ENCODE measurements at places on chromosomes 11 and 22.

DNA sequence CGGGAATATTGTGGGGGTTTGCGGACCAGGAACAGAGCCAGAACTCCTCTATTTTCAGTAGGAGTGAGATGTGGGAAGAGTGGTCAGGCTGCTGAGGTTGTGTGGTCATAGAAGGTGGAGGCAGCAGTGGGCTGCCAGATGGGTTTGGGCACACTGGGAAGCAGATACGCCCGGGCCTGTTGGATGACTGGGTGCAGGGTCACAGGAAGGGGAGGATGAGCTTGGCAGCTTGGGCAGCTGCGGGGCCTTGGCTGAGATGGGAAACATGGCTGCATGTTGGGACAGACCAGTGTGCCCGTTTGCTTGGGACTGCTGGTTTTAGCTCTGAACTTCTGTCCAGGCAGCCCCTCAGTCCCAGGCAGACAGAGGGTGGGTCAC lies 11.4 kb downstream of the SHANK3 start:
- no peak for DNase-seq

GRCh38 chr11:78476066-78476465 lies 58.4 kb upstream of the GAB2 start:
- DNase-seq = no peak

- peak; percentile 54 for DNase-seq
Observed at GRCh38 chr11:101476191-101476590, 107.6 kb downstream of the TRPC6 start.

- DNase-seq = no peak
Observed at GRCh38 chr11:72083414-72083813, 2.8 kb downstream of the LRRC51 start.

DNA sequence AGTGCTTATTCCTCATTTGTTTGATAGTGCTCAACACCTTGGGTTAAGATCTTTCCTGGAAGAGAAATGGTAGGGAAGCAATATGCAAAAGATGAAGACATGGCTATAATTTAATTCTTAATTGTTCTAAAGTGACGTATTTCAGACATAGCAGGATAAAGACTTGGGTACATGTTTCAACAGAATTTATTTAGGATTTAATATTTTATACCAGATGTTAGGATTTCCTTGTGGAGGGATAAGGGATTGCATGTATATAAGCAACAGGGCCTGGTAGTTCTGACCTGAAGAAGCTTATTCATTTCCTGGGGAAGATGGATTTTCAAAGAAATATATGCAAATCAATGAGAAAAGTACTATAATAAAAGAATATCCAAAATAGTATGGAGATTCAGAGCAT lies 163.8 kb downstream of the FAT3 start:
- no peak for DNase-seq

GRCh38 chr22:20143883-20144665 lies 6.8 kb downstream of the CCDC188 start:
- no peak for DNase-seq

DNA sequence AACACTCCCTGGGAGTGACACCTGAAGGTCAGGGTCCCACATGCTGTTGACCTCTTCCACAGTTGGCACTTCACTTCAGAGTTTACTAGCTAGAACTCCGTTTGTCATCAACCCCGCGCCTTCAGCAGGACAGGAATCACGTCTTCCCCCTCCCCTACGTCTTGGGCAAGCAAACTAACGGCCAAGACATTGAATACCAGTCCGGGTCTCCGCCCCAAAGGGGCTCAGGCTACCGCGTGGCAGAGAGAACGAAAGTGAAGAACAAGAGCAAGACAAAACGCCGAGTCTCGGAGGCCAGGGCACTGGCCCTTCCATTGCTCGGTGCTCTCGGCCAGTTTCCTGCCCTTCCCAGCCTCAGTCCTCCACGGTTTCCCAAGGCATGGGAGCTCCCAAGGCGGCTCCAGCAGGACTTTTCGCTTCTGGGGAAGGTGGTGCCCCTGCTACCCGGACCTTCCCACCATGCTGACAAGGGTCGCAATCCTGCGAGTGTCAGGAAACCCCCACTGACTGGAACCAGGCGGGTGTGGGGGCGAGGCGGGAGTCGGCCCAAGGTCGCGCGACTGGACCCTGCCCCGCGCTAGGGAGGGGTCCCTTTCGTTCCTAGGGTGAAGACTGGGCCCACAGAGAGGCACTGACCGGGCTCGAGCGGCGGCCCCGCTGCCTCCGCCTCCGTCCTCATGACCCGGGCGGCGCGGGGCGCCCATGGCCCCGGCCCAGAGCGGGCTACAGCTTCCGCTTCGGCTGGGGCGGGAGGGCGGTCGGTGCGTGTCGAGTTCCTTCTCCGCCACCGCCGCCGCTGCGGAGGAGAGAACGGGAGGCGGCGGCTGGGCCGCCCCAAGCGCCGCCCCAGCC lies at the start of gene GUCD1:
Gene GUCD1 (minus strand): TSS at position 826 of the 852 bp plus-strand sequence. CDS start 147 bp downstream, at position 679.
- peak; percentile 48 for DNase-seq

DNA sequence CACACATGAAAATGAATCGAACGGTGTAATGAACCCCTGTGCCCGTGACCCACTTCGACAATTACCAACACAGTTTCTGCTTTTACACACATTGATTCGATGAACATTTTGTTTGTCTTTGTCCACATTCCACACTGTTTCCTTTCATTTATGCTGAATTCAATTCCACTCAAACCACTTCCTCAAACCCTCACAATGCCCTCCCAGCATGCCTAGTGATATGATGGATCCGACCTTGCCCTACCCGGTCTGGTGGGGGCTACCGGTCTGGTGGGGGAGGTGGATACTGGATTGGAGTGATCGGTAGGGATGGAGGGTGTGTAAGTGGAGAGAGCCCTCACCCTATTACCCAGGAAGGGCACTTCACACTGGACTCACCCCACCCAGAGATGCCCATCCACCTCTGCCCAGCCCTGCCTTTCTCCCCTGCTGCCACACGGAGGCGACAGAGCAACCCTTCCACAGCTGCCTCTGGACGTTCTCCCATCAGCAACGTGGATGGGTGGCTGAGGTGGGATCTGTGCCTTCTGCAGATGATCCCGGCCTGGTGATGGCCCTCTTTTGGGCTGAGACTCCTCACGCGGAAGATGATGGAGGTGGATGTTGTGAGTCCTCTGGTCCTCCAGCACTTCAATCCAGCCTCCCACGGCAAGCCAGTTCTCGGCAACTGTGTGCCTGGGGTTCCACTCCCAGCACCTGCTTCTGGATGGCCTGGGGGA lies 33.0 kb upstream of the P2RY2 start:
- no peak for DNase-seq

DNA sequence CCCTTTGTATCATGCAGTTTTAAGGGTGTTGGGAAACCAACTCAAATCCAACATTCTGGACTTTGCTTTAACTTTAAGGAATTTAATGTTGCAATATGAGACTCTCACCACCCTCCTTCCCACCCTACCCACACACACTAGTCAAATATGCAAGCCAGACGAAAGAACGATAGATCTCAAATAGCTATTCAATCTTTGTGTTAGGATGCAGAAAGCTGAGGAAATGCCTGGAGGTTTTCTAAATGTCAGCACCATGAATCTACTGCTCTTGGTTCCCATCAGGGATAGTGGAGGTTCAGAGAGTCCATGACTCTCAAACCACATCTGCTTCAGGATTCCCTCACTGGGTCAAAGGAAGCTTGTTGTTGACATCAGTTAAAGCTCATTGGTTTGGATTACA lies 33.7 kb downstream of the EXPH5 start:
- peak; percentile 63 for DNase-seq

DNA sequence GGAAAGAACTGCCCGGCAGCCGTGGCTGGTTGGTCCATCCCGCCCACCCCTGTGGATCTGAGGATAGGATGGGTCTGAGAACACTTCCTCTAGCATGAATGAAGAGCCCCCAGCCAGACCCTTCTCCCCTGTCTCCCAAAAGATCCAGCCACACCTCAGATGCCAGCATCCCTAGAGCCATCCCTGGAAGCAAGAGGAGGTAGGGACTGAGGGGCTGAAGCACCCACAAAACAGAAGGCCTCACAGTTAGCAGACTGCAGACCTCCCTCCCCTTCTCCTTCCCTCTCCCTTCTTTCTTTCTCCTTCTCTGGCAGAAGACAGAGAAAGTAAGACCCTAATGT lies 1.7 kb downstream of the NRXN2 start:
- no peak for DNase-seq

DNA sequence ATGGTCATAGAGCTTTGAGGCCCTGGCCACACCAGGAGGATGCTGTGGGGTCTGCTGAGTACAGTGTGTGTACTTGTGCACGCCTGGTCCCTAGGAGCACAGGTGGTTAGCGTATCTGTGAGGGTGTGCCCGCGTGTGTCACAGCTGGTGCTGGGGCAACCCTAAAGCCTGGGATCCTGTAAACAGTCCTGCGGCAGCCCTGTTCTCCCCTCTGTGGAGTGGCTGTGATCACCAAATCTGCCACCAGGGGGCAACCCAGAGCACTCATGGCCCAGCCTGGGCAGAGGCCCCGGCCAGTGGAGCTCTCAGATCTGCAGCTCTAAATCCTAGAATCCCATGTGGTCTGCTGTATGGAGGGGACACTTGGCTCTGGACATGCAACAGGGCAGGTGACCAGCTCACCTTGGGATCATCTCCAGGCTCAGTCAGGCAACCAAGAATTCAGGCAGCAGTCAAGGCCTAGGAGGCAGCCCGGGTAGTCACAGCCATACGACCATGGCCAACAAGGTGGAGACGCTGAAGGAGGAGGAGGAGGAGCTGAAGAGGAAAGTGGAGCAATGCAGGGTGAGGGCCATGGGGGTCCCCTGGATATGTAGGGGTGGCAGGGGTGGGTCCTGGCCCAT lies 3.9 kb downstream of the SH3BP1 start:
- DNase-seq = peak; percentile 83

GRCh38 chr22:49136041-49136815 lies 691.4 kb downstream of the BRD1 start:
- DNase-seq = no peak

DNA sequence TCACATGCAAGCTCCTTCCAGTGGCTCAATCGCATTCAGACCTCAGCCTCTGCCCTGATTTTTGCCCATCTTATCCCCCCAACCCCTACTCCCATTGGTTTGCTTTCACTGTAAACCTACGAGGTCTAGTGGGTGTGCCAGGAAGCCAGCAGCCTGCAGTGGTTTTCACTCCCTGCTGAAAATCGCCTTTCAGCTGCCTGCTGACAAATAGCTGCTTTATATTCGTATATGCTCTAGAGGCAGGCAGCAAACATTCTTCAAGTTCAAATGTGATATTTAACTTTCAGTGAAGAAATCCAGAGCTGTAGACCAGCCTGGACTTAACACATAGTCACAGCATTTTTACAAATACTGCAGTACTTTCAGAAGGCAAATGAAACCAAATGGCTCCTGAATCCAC lies 92.8 kb upstream of the APOA1 start:
- peak; percentile 73 for DNase-seq

DNA sequence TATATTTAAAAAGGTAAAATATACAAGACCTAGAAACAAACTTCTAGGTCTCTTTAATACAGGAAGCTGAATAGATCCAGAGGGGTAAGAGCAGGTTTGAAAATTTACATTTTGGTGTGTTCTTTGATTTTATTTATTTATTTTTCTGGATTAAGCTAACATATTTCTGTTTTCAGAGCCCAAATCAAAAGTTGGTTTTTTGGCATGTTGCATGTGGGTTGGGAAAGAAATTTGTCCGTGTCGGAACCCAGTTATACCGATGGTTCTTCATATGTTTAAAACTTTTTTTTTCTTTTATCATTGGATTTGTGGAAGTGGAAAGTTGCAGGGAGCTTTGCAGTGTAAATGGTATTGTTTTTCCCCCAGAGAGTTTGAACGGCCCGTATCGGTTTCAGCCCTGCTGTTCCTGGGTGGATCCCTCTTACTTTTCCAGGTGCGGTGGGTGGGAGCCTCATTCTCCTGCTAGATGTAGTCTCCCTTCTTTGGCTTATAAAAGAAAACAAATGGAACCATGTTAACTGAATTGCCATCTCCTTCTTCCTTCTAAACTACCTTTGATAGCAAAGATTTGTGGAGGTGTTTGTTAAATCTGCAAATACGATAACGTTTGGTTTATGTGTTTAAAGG lies 746 bp downstream of the CTNND1 start:
- peak; percentile 27 for DNase-seq

All from umbilical cord (tissue), 2 donors.